ENCODE measurements at places on chromosomes 3 and 15. TPM values are rescaled to one million over a fixed set of nuclear protein-coding genes. Genes with fewer than 3 reads are reported as not detected.

WNT5A gene
- 2.0 TPM for polyA plus RNA-seq

GOLGB1 gene
- 13.2 TPM for polyA plus RNA-seq

MCF2L2 gene
- not detected for polyA plus RNA-seq

LEKR1 gene
- polyA plus RNA-seq: 0.60 TPM

KBTBD13 gene
- polyA plus RNA-seq: 0.03 TPM

MOBP gene
- polyA plus RNA-seq: 0.60 TPM

MORC1 gene
- not detected for polyA plus RNA-seq

MAPKAPK3 gene
- 19.8 TPM for polyA plus RNA-seq

SLC6A20 gene
- polyA plus RNA-seq: 0.60 TPM

CXCR6 gene
- polyA plus RNA-seq: not detected

ALDH1L1 gene
- 8.5 TPM for polyA plus RNA-seq

EEFSEC gene
- 9.0 TPM for polyA plus RNA-seq

ADAMTS17 gene
- polyA plus RNA-seq: 0.60 TPM

PAK6 gene
- polyA plus RNA-seq: 1.2 TPM

CHDH gene
- polyA plus RNA-seq: 9.5 TPM

GAP43 gene
- polyA plus RNA-seq: 8.2 TPM

BNC1 gene
- under 0.01 TPM for polyA plus RNA-seq

BCL2A1 gene
- 19.4 TPM for polyA plus RNA-seq

GOLGA6L7 gene
- polyA plus RNA-seq: not detected

FGD5 gene
- polyA plus RNA-seq: 2.1 TPM

CISH gene
- 8.1 TPM for polyA plus RNA-seq

MYO5C gene
- polyA plus RNA-seq: 12.0 TPM

SOX14 gene
- polyA plus RNA-seq: not detected

P2RY1 gene
- 4.1 TPM for polyA plus RNA-seq

CLDN11 gene
- 6.0 TPM for polyA plus RNA-seq

Measured in sigmoid colon (tissue), 7 donors.